Hippocampal formation (tissue), 2 donors: ENCODE measurements at places on chromosomes 13 and 19.

- DNase-seq = no peak
Observed at GRCh38 chr19:39070888-39071287, 13.3 kb upstream of the ACP7 start.

DNA sequence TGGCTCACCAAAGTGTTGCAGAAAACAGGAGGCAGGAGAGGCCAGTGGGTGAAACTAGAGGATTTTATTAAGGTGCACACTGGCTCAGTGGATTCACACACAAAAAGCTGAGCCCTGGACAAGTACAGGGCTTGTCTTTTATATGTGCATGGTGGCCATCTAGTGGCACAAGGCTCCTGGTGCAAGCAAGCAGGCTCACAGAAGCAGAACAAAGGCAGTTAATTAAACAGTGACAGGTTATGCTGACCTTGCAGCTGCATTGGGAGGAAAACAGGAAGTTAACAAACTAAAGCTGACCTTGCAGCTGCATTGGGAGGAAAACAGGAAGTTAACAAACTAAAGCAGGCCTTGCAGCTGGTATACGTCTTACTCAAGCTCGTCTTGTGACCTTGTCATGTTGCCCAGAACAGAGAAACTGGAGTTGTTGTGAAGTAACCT, 65.3 kb upstream of the ZNF681 start:
- no peak for DNase-seq

DNA sequence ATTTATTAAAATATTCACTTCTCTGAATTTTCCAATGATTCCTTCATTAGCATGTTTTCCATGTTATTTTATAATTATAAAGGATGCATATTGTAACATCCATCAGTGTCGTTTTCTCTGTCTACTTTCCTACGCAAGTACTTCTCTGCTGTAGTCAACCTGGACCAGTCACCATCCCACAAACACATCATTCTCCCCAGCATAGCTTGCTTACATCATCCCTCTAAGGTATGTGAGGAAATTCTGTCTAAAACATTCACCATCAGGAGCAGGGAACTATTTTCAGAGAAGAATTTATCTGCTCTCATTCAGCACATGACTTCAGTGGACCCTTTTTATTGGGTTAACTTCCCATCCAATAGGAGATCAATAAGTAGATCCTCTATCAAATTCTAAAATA, 806.1 kb upstream of the ARGLU1 start:
- DNase-seq = no peak

- DNase-seq = no peak
Observed at GRCh38 chr19:41427647-41428480, 690 bp upstream of the B3GNT8 start.

DNA sequence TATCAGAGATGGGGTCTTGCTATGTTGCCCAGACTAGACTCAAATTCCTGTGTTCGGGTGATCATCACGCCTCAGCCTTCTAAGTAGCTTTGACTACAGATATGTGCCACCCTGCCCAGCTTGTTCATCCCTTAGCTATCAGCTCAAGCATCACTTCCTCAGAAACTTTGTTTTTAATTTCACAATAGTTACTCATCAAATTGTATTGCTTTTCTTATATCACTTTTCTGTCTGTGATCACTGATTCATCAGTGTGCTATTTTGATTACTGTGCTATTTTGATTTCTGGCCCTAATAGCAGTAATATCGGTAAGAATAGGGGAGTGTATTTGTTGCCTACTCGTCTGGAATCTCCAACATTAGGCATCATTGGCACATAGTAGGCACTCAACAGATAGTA, 878.6 kb upstream of the PCDH20 start:
- no peak for DNase-seq

DNA sequence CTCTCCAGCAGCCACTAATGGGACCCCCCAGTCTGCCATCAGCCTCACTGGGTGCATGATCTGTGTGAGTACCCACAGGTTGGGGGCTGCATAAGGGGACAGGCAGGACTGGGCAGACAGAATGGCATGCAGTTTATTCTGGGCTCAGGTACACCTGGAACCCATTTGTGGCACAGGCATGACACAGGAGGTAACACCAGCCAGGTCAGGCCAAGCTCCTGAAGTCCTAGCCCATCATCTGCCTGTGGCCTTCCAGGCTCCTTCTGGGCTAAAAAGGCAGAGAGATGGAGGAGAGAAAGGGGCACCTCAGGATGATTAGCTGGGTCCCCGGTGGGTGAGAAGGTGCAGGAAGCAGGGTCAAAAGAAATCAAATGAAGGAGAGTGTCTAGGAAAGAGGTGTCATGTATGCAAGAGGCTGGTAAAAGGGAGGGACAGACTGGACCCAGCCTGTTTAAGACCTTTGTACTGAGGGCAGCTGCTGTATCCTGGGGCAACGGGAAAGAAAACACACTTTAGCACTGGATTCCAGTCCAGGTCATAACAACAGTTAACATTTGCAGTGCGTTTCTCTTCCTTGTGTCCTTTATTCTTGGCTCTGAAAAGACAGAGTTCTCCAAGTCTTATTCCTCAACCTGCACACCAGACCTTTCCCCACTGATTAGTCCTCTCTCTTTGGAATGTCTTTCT, 20.2 kb upstream of the DGKH start:
- no peak for DNase-seq

GRCh38 chr13:106381091-106381490, 154.4 kb downstream of the EFNB2 start:
- DNase-seq = no peak

DNA sequence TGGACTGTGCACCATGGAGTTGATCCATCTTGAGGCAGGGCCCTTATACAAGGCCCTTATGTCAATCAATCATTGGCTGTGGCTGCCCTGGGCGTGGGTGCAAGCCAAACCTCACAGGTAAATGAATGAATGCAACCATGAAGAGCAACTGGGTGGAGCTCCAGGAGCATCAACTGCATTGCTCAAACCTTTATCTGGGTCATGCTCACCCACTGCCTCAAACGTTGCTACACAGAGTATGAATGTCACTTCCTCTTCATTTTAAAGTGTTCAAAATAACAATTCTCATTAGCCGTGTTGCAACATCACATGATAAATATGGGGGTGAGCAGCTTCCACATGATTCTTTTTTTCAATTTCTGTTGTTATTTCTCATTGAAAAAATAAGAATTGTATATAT, 6.4 kb upstream of the ZNF333 start:
- no peak for DNase-seq

DNA sequence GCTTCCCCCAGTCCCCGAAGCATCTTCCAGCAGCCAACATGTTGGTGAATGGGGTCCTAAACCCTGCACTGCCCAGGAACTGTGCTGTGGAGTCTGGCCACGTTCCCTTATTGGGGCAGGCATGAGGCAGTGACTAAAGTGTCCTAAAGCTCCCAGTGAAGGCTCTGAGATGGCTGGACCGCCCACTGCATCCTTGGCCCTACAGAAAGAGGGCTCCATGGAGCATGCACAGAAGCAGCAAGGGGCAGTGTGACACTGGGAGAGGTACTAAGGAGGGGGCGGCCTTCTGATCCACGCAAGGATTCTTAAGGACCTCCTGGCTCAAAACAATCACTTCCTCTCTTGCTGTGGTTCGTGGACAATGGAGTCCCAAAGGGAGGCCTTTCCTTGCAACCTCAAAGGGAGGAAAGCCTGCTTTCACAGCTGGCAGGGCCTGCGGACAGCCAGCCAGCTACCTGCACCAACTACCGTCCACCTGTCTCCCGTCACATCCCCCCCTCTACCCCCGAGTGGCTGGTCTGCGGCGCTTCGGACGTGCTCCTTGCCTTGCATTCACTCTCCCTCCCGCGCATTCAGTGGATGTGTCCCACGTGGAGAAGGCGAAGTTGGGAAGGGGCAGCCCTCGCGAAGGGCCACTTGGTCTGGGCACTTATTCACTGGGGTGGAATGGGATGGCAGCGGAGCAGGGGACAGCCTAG, 63.9 kb upstream of the STARD13 start:
- no peak for DNase-seq

GRCh38 chr19:33175886-33176669, 18.1 kb upstream of the LRP3 start:
- no peak for DNase-seq

DNA sequence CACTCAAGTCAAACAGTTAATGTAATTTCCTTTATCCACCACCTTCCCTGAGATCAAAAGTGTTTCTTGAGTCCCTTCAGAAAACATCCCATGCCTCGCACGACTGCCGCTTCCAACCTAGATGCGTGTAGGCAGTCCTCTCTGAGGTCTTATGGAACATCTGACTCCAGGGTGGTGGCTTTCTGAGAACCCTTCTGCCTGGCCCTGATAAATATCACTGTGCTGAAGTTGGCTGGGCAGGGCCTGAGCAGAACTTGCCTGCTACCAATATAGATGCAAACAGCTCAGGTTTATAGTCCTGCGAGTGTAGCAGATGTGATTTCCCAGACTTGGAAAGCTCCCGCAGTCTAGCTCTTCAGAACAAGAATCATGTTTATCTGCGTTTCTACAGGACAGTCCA, 61.1 kb upstream of the GPR12 start:
- DNase-seq = no peak

GRCh38 chr13:81771951-81772350, 1431.0 kb upstream of the SPRY2 start:
- DNase-seq = no peak

DNA sequence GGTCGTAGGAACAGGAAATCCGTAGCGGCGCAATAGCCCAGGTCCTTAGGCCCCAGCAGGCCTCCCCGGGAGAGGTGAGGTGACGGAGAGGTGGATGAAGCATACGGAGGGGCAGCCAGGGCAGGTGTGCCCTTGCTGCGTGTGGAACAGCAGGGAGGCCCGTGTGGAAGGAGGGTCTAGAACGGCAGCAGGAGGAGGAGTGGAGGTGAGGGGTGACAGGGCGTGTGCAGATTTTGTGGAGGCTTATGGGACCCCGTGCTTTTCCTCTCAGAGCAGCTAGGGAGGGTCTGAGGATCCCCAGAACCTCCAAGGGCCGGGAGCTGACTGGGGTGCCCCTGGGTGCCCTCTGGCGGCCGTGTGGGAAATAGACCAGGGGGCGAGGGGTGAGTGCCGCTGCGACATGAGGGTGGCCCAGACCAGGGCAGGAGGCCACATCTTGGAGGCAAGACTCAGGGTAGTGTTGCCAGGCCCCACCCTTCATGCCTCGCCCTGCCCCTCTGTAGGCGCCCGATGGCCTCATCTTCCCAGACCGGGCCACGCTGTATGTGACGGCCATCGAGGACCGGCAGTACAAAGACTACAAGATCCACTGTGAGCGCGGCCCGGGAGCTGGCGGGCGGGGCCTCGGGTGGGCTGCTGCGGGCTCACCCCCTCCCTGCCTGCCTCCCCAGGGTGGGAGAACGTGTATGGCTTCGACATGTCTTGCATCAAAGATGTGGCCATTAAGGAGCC, 5.0 kb upstream of the ADM5 start:
- DNase-seq = no peak

DNA sequence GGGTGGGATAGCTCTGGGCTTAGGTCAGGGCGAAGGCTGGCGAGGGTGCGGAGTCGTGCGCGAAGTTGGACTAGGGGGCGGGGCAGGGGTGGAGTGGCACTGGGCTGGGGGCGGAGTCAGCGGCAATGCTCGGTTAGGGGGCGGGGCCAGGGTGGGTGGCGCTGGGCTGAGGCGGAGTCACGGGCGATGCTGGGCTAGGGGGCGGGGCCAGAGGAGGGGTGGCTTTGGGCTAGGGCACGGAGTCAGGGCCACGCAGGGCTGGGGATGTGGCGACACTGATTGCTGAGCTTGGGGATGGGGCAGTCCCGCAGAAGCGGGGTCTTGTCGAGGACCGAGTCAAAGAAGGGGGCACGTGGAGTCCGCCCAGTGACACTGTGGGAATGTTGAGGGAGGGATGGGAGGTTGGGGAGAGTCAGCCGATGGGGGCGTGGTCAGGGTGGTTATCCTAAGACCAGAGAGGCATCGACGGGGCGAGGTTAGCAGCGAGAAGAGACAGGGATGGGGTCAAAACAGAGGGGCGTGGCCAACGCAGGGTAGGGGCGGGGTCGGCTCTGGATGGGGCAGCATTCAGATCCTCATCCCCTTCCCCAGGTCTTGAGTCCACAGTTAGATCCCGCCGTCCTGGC, 8.7 kb downstream of the HOMER3 start:
- no peak for DNase-seq

DNA sequence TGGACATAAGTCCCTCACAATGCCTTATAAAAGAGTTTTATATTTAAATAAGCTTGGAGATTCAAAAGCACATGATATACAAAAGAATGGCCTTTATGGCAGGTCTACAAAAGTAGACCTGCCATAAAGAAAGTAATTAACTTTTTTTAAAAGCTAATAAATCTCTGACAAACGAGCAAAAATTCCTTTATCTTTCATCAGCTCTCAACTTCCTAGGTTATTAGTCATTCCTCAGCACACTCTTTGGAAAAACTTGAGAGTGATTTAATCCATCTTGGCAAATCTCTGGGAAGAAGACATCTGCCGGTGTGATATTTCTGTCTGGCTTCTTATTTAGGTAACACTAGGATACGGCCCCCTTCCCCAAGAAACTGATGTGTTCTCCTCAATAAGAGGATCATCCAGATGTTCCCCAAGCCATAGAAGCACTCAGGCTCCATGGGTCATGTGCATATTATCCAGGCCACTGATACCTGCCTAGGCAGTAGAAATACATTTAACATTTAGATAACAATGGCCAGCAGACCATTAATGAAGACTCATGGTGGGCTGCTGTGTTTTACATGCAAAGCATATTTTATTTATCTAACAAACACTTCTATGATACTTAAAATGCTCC, 372.7 kb downstream of the LIG4 start:
- DNase-seq = no peak

GRCh38 chr13:32851083-32852069, 164.8 kb upstream of the KL start:
- no peak for DNase-seq

DNA sequence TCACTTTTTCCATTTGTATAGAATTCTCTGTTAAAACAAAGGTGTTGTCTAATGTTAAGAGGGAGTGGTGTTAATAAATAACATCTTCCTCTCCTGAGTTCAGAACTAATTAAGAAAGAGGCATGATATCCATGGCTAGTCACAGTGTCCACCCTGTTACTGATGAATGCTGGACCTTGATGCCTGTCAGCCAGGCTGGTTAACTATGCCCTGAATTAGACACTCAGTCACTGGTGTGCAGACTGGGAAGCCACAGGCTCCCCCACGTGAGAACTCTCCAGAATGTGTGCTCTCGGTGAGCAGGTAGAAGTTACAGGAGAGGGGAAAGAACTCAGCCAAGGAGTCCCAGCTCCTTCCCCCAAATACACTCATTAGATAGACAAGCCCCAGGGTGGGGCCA, 56.1 kb upstream of the RNF113B start:
- DNase-seq = no peak

GRCh38 chr19:44754750-44755080, 6.2 kb downstream of the BCL3 start:
- DNase-seq = no peak
